Fibroblast of villous mesenchyme (primary cell): ENCODE measurements at places on chromosomes 3 and 15. TPM values are rescaled to one million over a fixed set of nuclear protein-coding genes. Genes with fewer than 3 reads are reported as not detected.

DNA sequence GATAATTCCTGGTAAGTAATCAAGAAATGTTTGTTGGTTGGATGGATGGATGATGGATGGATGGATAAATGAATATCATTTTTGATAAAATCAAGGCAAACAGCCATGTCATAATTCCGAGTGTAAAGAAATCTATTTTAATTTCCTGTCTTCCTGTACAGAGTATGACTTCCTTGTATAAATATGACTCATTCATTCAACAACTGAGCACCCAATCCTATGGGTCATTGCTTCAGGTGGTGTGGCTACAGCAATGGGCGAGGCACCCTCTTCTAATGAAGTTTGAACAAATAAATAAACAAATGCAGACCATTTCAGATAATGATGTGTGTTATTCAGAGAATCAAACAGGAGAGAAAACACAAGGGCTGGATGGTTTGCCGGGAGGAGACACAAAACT is 198.7 kb downstream of the TNIK start:
- DNase-seq = no peak

- no peak for DNase-seq
These were observed 284.0 kb downstream of the LPP start for GRCh38 chr3:188437926-188438325.

DNAJB11 gene
- total RNA-seq = 40.9 and 60.5 TPM in 2 replicates

FAM3D gene
- total RNA-seq = not detected in 2 replicates

- no peak for DNase-seq
These were observed 163.1 kb downstream of the CHL1 start for GRCh38 chr3:359672-360071.

CHRM5 gene
- under 0.01 TPM in 2 replicates for total RNA-seq

DNA sequence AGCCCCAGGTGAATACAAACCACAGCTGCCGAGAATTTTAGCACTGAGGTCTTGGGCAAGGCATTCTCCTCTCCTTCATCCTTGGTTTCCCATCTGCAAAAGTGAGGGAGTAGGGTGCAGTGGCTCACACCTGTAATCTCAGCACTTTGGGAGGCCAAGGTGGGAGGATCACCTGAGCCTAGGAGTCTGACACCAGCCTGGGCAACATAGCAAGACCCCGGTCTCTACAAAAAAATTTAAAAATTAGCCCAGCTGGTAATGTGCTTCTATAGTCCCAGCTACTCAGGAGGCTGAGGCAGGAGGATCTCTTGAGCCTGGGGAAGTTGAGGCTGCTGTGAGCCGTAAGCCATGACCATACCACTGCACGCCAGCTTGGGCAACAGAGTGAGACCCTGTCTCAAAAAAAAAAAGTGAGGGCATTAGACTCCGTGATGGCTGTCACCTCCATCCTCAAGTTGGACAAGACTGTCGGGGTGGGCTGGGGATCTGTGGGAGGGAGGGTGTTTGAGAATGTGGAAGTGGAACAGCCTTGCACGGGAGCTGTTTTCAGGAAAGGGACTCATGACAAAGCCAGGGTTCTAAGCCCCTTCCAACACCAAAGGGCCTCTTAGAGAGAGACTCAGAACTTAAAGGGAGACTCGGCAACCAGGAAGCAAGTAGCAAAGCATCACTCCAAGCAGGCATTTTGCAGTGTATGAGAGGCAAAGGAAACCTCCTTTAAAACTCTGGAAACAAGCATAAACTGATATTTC is 46.0 kb upstream of the FURIN start:
- no peak for DNase-seq

GRCh38 chr3:134313847-134314587 is 60.2 kb downstream of the AMOTL2 start:
- DNase-seq = no peak

GRCh38 chr15:99930696-99931095 is 197.5 kb upstream of the LYSMD4 start:
- no peak for DNase-seq

GRCh38 chr3:115146032-115146417 is 1.1 kb downstream of the ZBTB20 start:
- peak; percentile 69 for DNase-seq

DNA sequence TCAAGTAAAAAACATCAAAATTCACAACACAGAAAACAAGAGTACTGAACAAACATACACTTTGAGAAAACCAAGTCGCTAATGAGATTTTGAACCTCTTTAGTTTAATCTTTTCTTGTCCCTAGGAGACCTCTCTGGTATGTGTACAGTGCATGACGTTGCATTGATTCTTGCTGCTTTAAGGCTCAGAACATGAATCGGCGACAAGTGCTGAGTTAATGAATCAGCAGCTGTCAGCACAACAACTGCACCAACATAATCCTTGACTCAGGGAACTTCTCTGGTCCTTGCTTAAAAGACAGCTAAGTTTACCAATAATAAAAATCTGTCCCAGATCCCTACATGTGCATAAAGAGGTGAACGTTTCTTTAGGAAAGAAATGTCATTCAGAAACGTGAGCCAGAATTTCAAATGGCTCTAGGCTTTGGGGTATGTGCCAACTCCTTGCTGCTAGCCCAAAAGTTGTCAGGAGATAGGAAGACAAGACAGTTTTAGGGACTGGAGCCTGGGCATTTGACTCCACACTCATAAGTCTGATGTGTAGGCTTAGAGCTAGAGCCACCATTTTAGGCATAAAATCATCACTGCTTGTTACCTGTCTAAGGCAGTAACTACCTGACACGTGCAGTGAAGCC is 86.9 kb downstream of the IL5RA start:
- DNase-seq = no peak

- peak; percentile 2 for DNase-seq
These were observed 481.1 kb downstream of the ZNF385D start for GRCh38 chr3:21269882-21270281.
